A549 treated with ZK216348 at 1 μM for 4 hours (cell line): ENCODE measurements at places on chromosomes 1 and 21. TPM values are rescaled to one million over a fixed set of nuclear protein-coding genes. Genes with fewer than 3 reads are reported as not detected.

ZNF496 gene
- total RNA-seq, result 12.6 to 21.5 TPM (median 17.4 TPM) in 5 replicates

CRP gene
- not detected in 5 replicates for total RNA-seq

DOP1B gene
- total RNA-seq, result 2.6 to 5.2 TPM (median 4.6 TPM) in 5 replicates

DIRAS3 gene
- total RNA-seq, result 0.79 to 1.2 TPM (median 0.98 TPM) in 5 replicates

PTPRC gene
- not detected in 5 replicates for total RNA-seq

LAMTOR2 gene
- total RNA-seq, result 133 to 163 TPM (median 154 TPM) in 5 replicates

UTS2 gene
- not detected in 5 replicates for total RNA-seq

PEAR1 gene
- total RNA-seq, result 5.4 to 12.1 TPM (median 9.3 TPM) in 5 replicates

RBBP4 gene
- 64.9 to 87.5 TPM (median 75.0 TPM) in 5 replicates for total RNA-seq

CLCA4 gene
- not detected in 5 replicates for total RNA-seq

GPR37L1 gene
- total RNA-seq, result 0.13 to 0.18 TPM (median 0.15 TPM) in 5 replicates

BSND gene
- total RNA-seq, result not detected in 5 replicates

LRRIQ3 gene
- total RNA-seq, result 0.59 to 0.82 TPM (median 0.69 TPM) in 5 replicates

NOS1AP gene
- total RNA-seq, result 0.18 to 0.76 TPM (median 0.42 TPM) in 5 replicates

BRINP2 gene
- 0.12 to 0.18 TPM (median 0.16 TPM) in 4 of 5 replicates, not detected in the other for total RNA-seq
